ENCODE measurements at places on chromosomes 12 and 14.

- no peak for DNase-seq
These were observed 31.5 kb upstream of the EMP1 start for GRCh38 chr12:13164921-13165616.

DNA sequence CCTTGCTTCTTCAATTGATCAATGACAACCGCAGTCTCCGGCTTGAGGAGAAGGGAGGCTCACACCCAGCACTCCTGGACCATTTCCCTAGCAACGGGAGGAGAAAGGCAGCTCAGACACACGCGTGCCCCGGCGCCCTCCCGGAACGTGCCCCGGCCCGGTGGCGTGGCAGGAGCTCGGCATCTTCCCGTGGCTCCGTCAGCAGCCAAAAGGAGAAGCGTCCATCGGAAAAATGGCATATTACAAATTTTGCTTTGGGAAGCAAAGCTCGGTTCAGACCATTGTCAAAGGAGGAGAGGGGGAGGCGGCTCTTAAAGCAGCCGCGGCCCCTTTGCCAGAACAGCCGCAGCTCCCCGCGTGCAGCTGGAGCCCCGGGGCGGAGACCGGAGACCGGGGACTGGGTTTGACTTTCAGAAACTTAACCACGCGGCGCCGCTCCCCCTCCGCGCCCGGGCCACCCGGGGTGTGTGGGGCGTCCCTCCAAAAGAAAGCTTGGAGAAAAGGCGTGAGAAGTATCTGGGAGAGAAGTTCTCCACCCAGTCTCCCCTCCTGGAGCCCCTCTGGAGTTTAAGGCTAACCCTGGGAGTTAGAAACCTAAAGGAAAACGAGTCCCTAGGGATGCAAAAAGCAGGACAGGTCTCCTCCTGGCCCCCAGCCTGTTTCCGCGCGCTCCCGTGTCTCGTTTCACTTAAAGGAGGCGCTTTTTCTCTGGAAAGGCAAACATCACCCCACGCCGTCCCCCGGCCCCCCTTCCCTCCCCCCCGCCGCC lies 545 bp downstream of the PPFIA2 start:
- DNase-seq, result peak; percentile 42

- DNase-seq, result no peak
These were observed 557.2 kb upstream of the STXBP6 start for GRCh38 chr14:25607192-25607591.

DNA sequence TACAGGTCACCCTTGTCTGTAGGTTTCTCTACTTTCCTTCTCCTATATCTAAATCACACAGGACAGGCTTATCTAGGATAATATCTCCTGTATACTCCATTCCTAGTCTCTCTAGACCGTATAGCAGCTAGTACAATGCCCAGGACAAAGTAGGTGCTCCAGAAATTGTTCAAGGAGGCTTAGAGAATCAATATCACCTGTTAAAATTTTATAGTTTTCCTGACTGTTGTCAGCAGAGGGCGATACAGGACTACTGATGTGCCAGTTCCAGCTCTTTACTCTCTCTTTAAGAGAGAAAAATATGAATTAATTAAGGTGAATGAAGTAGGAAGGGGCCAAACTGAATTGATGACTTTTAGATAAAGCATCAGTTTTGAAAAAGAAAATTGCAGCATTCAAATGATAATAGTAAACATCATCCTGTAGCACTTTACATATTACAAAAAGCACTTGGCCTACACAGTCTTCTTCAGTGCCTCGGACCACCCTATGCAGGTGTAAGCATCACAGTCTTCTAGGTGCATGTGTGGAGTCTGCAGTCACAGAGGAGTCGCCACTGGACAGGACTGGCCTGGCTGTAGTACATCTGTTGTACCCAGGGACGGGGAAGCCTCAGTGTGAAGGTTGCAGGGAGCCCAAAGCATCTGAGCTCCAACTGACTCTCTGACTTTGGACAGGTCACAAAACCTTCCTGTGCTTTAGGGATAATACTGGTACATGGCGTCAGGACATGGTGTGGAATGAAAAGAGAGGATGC lies 61.9 kb upstream of the MAX start:
- DNase-seq, result no peak
